Nephron progenitor cell (in vitro differentiated cells): ENCODE measurements at places on chromosomes 7 and 10.

DNA sequence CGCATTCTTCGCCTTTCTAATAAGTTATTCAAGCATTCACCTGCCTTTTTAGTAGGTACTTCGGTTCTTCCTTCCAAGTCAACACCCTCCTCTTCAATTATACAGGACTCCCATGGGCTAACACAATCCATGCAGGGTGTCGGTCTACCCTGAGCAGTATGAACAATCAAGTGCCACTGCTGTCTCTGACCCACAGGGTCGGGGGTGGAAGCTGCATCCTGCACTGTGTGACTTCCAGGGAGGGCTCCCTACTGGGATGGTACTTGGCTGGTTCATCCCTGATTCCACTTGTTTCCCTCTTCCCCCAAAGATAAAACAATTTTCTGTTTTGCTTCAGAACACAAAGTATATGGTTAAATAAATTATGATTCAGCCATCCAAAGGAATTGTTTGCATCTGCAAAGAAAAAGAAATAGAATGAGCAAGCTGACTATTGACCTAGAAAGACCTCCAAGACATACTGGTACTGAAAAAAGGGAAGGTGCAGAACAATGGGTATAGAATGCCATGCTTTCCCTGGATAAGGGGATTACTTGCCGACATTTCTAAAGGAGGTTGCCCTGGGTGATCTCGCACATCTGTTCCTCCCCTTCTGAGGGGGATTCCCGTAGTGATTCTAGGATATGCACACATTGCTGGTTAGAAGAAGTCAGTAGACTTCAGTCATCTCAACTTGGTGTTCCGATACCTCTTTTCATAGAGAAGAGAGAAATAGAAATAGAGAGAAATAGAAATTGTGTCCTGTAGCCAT, 89.1 kb upstream of the AGR3 start:
- no peak overlapping the region for H3K4me3 ChIP-seq
- no peak overlapping the region for H3K27ac ChIP-seq
- peaks cover 5% of the 10 kb centered on the region for H3K4me1 ChIP-seq

DNA sequence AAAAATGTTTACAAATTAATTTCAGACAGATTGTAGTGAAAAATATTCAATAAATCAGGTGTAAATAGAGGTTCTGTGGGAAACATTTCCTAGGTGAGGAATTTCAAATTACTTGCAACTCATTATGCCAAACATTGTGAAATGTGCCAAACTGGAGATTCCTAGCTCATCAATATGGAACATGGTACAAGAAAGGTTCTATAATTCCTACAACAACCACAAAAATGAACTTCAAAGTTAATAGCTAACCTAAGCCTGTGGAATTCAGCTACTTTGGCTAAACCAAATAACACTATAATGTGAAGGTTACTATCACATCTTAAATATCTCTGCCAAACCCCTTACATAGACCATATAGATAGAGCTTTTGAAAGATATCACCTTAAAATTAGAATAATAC, 223.3 kb upstream of the HGF start:
- DNase-seq = no peak
- no peak overlapping the region for H3K27ac ChIP-seq
- no peaks in the 10 kb centered on the region for H3K36me3 ChIP-seq
- H3K27me3 ChIP-seq = no peaks in the 10 kb centered on the region

DNA sequence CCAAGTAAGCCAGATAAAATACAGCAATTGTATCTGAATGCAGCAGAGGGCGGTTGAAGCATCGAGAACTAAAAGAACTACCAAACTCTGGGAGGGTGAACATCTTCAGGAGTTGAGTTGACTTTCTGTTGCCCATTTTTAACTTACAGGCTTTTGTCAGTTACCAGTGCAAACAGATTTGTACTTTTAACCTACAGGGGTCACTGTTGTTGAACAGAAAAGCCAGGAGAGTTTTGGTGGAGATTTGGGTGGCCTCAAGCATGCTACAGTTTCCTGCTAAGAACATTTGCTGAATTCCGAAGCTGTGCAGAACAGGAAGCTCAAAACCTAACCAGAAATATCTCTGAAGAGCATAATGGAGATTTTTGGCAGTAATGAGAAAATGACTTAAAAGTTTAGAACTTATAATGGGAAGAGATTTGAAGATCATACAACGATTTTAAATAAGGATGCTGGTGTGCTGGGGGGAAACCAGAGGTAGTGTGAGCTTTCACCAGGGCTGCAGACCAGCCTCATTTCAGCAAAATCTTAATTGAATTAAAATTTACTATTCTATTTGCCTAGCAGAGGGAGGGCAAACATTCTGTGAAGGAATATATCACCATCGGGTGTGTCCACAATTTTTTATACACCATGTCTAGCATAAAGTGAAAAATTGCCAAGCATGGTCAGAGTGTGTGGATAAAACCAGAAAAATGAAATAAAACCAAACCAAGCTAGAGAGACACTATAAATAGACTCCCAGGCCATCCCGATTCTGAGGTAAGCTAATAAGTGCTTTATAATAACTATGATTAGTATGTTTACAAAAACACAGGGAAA, 208.6 kb upstream of the CCDC6 start:
- no peak overlapping the region for H3K27ac ChIP-seq
- H3K27me3 ChIP-seq = no peaks in the 10 kb centered on the region
- H3K4me1 ChIP-seq = no peaks in the 10 kb centered on the region
- H3K4me3 ChIP-seq = no peak overlapping the region
- peak; percentile 21 for DNase-seq

DNA sequence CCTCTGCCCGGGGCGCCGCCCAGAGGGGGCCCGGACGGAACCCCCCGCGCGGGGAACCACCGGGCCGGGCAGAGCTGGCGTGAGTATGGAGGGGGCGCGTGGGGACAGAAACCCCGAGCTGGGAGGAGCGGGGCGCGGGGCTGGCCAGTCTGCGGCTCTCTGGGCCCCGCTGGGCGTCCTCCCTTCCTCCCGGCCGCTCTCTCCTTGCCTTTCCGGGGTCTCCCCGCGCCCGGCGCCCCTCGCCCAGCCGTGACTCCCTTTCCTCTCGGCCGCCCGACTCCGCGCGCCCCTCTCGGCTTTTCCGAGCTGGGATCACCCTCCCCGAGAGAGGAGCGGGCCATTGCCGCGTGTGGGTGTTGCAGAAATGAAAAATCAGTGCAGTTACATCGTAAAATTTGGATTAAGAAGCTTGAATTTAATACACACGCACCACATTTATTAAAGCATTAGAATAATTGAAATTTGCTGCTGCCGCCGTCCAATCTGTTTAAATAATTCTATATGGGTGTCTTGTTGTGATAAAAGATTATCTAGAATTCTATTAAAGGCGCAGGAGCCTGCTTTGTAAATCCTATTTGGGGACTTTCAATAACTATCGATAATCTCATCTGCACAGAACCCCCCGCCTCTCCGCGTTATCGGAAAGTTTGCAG, 9.1 kb downstream of the UNCX start:
- peaks cover 61% of the 10 kb centered on the region for H3K4me1 ChIP-seq
- no peak overlapping the region for H3K27ac ChIP-seq
- no peaks in the 10 kb centered on the region for H3K36me3 ChIP-seq
- peak; percentile 37 for DNase-seq
- H3K4me3 ChIP-seq = peak overlapping the region; percentile 76

DNA sequence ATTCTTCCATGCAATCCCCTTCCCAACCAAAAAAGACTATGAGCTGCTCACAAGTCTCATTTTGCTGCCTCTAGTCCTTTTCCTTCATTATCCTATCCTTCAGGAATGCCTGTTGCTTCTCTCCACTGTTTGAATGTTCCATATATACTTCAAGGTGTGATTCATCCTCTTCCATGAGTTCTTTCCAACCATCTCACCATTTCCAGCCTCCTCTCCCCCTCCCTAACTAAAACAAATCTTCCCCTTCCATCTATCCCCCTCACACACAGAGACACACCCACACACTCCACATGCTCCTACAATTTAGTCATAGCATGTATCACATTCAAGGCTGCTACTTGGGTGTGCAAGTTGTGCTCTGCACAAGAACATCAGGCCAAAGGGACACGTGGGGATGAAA, 254.3 kb downstream of the DYNC1I1 start:
- H3K4me1 ChIP-seq = no peaks in the 10 kb centered on the region
- H3K27ac ChIP-seq = no peak overlapping the region
- no peaks in the 10 kb centered on the region for H3K36me3 ChIP-seq
- H3K27me3 ChIP-seq = no peaks in the 10 kb centered on the region
- no peak for DNase-seq
- no peak overlapping the region for H3K4me3 ChIP-seq

- no peak overlapping the region for H3K4me3 ChIP-seq
- peaks cover 7% of the 10 kb centered on the region for H3K4me1 ChIP-seq
- no peaks in the 10 kb centered on the region for H3K27me3 ChIP-seq
- no peak overlapping the region for H3K27ac ChIP-seq
- peaks cover 53% of the 10 kb centered on the region for H3K36me3 ChIP-seq
- DNase-seq = no peak
Observed at GRCh38 chr7:138834583-138834982, 36.6 kb upstream of the ATP6V0A4 start.
